Activated CD4-positive, alpha-beta memory T cell treated with anti-CD3 and anti-CD28 coated beads, Interleukin-2, amount 10 ng/mL, durations not matched to agents 7 days and 5 days (primary cell): ENCODE measurements at places on chromosomes 11 and 22. TPM values are rescaled to one million over a fixed set of nuclear protein-coding genes. Genes with fewer than 3 reads are reported as not detected.

GRCh38 chr22:21624120-21624879 is 5.5 kb downstream of the YDJC start:
- H3K4me1 ChIP-seq, result peaks cover 26% of the 10 kb centered on the region
- H3K36me3 ChIP-seq, result peaks cover 38% of the 10 kb centered on the region
- DNase-seq, result peak; percentile 42
- H3K4me3 ChIP-seq, result no peak overlapping the region

GLYAT gene
- total RNA-seq, result not detected

MMP8 gene
- total RNA-seq, result not detected

GRCh38 chr11:128713595-128713994 is 19.7 kb downstream of the FLI1 start:
- peaks cover 86% of the 10 kb centered on the region for H3K4me1 ChIP-seq
- H3K27me3 ChIP-seq, result no peaks in the 10 kb centered on the region
- peaks cover 62% of the 10 kb centered on the region for H3K36me3 ChIP-seq
- no peak overlapping the region for H3K4me3 ChIP-seq
- H3K27ac ChIP-seq, result peak overlapping the region; percentile 52

TSSK2 gene
- total RNA-seq, result not detected

DNA sequence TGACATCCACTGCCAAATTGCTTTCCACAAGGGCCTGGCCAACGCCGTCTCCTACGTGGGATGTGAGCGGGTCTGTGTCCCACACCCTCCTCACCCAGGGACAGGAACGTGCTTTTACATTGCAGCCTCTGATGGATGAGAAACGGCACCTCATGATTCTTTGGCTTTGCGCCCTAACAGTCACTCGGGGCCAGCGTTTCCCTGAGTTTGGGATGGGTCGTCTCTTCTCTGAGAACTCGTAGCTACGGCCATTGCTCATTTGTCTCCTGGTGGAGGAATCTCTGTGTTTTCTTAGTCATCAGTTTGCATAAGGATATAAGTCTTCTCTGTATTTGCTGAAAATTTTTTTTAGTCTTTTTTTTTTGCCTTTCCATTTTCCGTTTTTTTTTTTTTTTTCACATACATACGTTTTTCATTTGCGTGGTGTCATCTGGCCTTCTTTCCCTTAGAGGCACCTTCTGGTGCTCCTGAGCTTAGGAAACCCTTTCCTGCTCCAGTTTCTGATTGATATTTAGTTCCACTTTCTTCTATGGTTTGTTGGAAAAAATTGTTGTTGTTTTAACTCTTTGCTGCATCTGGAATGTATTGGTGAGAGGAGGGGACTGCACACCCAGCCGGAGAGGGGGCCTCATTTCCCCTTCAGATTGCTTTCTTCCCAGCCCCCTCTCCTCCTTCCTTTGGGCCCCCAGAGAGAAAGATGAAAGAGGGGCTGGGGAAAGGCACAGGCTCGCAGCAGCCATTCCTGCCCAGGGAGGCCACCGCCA is 12.0 kb downstream of the TNNT3 start:
- H3K4me1 ChIP-seq, result no peaks in the 10 kb centered on the region
- peaks cover 19% of the 10 kb centered on the region for H3K27me3 ChIP-seq
- no peak overlapping the region for H3K27ac ChIP-seq
- DNase-seq, result no peak

- H3K4me1 ChIP-seq, result peaks cover 50% of the 10 kb centered on the region
- no peak overlapping the region for H3K4me3 ChIP-seq
- H3K27me3 ChIP-seq, result peaks cover 22% of the 10 kb centered on the region
- DNase-seq, result no peak
- no peak overlapping the region for H3K27ac ChIP-seq
These were observed 58.8 kb downstream of the ENDOD1 start for GRCh38 chr11:95148406-95148805.

DENND5A gene
- 11.6 TPM for total RNA-seq

DNA sequence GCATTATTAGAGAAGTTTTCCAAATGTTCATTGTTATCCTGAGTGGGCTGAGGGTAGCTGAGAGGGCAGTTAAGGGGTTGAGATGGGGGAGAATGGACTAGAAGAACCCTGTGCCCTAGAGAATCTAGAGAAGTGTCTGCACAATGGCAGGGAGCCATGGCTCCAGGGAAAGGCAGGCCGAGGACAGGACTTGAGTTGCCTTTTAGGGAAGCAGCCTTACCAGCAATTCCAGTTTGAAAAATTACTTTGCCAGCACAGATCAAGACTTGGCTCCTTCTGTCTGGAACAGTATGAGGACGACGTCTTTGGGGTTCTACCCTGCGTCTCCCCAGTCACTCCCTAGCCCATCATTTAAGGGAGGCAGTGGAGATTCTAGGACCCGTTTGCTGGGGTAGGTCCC is 25.7 kb upstream of the MICAL3 start:
- H3K4me1 ChIP-seq, result no peaks in the 10 kb centered on the region
- H3K36me3 ChIP-seq, result no peaks in the 10 kb centered on the region
- H3K4me3 ChIP-seq, result no peak overlapping the region
- peaks cover 13% of the 10 kb centered on the region for H3K27me3 ChIP-seq
- DNase-seq, result no peak
- H3K27ac ChIP-seq, result no peak overlapping the region

GRCh38 chr11:93524858-93525257 is 18.3 kb downstream of the SMCO4 start:
- H3K36me3 ChIP-seq, result peaks cover 17% of the 10 kb centered on the region
- peaks cover 91% of the 10 kb centered on the region for H3K4me1 ChIP-seq
- H3K27me3 ChIP-seq, result no peaks in the 10 kb centered on the region
- peak overlapping the region; percentile 80 for H3K27ac ChIP-seq
- no peak overlapping the region for H3K4me3 ChIP-seq

UPK3A gene
- not detected for total RNA-seq

OR5B21 gene
- 0.25 TPM for total RNA-seq

HDAC10 gene
- total RNA-seq, result 90.0 TPM

C11orf98 gene
- total RNA-seq, result 88.4 TPM

DNA sequence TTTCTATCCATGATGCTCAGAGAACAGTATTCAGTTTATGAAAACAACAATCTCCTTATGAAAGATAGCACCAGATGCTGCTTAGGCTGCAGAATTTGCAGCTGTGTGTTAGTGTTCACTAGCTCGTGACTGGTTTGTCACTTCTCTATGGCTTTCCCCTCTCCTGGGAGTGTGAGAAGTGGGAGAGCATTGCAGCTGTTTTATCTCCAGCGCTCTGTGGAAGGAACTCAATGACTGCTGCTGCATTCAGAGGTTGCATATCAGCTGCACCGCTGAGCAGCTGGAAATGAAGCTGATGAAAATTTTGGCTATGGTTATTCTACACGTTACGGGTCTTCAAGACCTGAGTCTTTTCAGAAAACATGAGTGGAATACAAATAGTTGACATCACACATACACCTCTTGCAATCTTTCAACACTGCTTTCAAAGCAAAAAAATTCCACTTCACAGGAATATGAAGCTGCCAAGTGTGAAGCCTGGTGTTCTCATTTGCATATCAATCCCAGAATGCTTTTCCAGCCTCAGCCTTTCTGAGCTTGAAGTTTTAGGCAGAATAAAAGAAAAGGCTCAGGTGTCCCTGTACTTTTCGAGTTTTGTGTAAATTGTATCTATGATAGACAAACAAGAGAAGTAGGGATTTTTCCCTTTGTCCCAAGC is 149.3 kb upstream of the DDI1 start:
- DNase-seq, result no peak
- H3K27me3 ChIP-seq, result no peaks in the 10 kb centered on the region
- H3K4me1 ChIP-seq, result no peaks in the 10 kb centered on the region
- no peak overlapping the region for H3K27ac ChIP-seq

GRCh38 chr11:74680703-74681531 is 50.3 kb downstream of the CHRDL2 start:
- H3K4me1 ChIP-seq, result no peaks in the 10 kb centered on the region
- no peak overlapping the region for H3K27ac ChIP-seq
- DNase-seq, result no peak
- H3K4me3 ChIP-seq, result no peak overlapping the region
- H3K27me3 ChIP-seq, result peaks cover 20% of the 10 kb centered on the region
- H3K36me3 ChIP-seq, result no peaks in the 10 kb centered on the region

DNA sequence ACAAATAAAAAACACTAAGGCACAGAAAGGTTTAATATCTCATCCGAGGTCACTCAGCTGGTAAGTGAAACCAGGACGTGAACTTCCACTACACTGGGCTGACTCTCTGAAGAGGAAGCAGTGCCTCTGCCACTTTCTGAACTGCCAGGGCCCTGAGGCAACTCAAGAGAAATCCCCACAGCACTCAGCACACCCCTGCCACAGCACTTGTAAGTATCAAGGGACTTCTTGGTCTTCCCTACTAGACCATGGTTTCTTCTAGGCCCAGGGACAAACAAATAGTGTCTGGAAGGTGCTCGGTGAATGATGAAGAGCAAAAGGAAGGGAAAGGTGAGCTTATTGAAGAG is 49.7 kb downstream of the RPL27A start:
- H3K36me3 ChIP-seq, result no peaks in the 10 kb centered on the region
- no peak overlapping the region for H3K4me3 ChIP-seq
- no peaks in the 10 kb centered on the region for H3K4me1 ChIP-seq

- H3K4me1 ChIP-seq, result no peaks in the 10 kb centered on the region
- no peak overlapping the region for H3K4me3 ChIP-seq
- H3K36me3 ChIP-seq, result no peaks in the 10 kb centered on the region
- H3K27me3 ChIP-seq, result no peaks in the 10 kb centered on the region
- no peak for DNase-seq
These were observed 1459.4 kb upstream of the TENM4 start for GRCh38 chr11:80900265-80900664.

HTR3B gene
- not detected for total RNA-seq

TEX12 gene
- total RNA-seq, result 0.30 TPM

DNA sequence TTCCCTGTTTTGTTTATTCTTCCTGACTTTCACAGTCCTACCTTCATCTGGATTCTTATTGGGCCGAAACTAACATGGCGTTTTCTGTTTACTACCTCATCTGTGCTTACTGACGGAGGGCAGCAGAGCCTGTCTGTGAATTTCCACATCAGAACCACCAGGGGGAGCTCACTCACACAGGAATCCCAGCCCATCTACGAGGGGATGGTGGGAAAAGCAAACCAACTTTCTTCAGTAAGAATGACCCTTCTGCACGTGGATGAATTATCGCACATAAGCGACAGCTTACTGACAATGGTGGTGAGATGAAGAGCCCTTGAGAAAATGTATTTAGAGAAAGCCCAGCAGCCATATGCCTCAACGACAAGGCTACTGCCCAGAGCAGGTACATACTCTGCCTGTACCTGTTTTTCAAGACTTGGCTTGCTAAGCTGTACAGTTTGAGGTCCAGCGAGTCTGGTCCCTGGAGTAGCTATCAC is 42.5 kb downstream of the LARGE2 start:
- H3K4me3 ChIP-seq, result no peak overlapping the region
- no peaks in the 10 kb centered on the region for H3K27me3 ChIP-seq
- H3K36me3 ChIP-seq, result peaks cover 18% of the 10 kb centered on the region
- H3K27ac ChIP-seq, result no peak overlapping the region
- H3K4me1 ChIP-seq, result no peaks in the 10 kb centered on the region

DNA sequence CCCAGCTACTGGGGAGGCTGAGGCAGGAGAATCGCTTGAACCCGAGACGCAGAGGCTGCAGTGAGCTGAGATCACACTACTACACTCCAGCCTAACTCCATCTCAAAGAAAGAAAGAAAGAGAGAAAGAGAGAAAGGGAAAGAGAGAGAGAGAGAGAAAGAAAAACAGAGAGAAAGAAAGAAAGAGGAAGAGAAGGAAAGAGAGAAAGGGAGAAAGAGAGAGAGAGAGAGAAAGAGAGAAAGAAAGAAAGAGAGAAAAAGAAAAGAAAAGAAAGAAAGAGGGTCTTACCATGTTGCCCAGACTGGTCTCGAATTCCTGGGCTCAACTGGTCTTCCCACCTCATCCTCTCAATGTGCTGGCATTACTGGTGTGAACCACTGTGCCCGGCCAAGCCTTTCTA is 22.3 kb downstream of the FBLN1 start:
- DNase-seq, result no peak
- no peaks in the 10 kb centered on the region for H3K4me1 ChIP-seq
- no peaks in the 10 kb centered on the region for H3K36me3 ChIP-seq
- peaks cover 2% of the 10 kb centered on the region for H3K27me3 ChIP-seq

DNA sequence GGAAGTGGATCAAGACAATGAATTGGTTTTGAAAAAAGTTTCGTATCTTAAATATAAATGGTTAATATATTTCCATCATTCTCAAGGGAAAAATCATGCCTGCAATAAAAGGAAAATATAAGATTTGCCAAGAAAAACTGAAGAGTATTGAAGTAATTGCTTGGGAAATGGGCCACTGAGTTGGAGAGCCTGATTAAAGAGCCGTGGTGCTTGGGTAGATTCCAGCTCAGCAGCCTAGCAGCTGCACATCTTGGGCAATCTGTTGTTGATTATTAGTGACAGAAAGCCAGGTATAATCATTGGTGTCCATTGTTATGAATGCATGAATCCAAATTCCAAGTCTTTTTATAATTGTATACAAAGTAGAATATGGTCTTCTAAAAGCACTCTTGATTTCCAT is 800.9 kb upstream of the CHORDC1 start:
- H3K4me1 ChIP-seq, result no peaks in the 10 kb centered on the region
- H3K27me3 ChIP-seq, result no peaks in the 10 kb centered on the region
- H3K27ac ChIP-seq, result no peak overlapping the region
- H3K4me3 ChIP-seq, result no peak overlapping the region
- no peak for DNase-seq

CASP12 gene
- 0.50 TPM for total RNA-seq

DNA sequence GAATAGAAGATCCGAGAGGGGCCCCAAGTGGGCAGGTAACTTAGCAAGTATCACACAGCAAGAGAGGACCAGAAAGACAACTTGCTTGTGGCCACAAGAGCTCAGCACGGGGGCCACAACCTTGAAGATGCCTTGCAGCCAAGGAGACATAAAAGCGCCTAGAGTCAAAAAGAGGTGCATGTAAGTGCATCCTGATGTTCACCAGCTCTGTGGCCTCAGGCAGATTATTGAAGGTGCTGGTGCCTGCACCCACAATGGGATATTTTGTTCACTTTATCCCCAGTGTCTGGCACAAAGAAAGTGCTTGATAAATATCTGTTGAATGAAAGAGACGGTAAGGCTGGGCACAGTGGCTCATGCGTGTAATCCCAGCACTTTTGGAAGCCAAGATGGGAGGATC is 106.0 kb upstream of the ASPHD2 start:
- H3K4me3 ChIP-seq, result no peak overlapping the region
- DNase-seq, result no peak
- H3K36me3 ChIP-seq, result no peaks in the 10 kb centered on the region
- H3K27me3 ChIP-seq, result peaks cover 10% of the 10 kb centered on the region
- no peaks in the 10 kb centered on the region for H3K4me1 ChIP-seq

GRCh38 chr11:34977089-34977912 is 60.9 kb downstream of the PDHX start:
- H3K4me3 ChIP-seq, result no peak overlapping the region
- H3K27me3 ChIP-seq, result no peaks in the 10 kb centered on the region
- H3K27ac ChIP-seq, result no peak overlapping the region
- no peak for DNase-seq

DNA sequence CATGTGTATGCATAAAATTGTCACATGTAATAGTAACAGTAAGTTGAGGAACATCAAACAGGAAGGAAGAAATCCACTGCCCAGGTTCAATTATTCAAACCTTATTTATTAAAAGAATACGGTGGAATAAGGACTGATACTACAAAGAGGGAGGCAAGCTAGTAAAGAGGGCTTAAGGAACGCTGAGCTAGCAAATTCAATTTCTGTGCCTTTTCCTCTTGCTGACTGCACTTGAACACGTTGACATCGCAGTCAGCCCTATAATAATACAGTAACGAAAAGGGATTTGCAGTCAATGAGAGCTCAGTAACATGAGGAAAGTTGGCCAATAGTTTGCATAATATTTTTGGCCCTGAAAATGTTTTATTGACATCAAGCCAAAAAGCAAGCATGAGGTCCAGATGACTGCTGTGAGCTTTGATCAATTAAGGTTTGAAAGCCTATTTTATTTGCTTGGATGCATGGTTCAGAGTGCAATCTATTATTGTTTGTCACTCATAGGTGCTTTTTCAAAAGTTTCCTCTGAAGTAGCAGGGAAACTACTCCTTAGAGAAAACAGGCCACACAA is 861.8 kb downstream of the LRRC4C start:
- H3K27ac ChIP-seq, result no peak overlapping the region
- H3K4me1 ChIP-seq, result no peaks in the 10 kb centered on the region
- DNase-seq, result no peak
- no peak overlapping the region for H3K4me3 ChIP-seq
- H3K27me3 ChIP-seq, result no peaks in the 10 kb centered on the region
- no peaks in the 10 kb centered on the region for H3K36me3 ChIP-seq
